ENCODE measurements at places on chromosomes 5 and 9. TPM values are rescaled to one million over a fixed set of nuclear protein-coding genes. Genes with fewer than 3 reads are reported as not detected.

- peak; percentile 52 for DNase-seq
Observed at GRCh38 chr5:138180183-138180782, 1.4 kb downstream of the KIF20A start.

DNA sequence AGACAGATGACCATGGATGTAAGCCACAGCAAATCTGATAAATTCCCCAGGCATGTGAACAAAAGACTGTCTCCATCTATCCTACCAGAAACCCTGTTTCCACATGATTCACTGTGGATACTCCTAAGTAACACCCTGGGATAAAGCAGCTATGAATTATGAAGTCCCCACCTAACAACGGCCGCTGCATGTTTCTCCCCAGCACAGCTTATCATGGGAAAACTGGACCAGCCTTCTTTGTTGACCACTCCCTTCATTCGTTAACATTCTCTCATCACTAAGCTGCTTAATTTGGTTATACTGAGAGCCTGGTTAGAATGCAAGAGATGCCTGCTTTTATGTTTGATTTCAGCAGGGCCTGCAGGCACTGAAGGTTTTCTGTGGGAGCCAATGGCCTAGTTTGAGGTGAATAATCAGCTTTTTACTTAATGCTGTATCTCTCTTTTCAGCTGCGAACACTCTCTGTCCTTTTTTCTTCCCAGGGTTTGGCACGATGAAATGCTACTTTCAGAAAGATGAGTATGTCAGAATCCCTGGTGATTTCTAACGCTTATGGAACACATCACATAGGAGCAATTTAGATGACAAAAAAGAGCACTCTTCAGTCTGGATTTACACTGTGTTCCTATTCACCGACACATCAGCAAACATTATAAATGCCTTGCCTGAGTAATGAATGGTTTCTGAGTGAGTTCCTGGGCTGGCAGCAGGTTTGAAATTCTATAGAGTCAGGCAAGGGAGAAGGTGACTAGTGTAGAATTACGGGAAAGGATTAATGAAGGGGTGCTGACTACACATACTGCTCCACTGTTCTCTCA is 318.4 kb upstream of the ZNF608 start:
- DNase-seq, result no peak

GRCh38 chr5:173321886-173322285 is 6.3 kb downstream of the STC2 start:
- no peak for DNase-seq

DNA sequence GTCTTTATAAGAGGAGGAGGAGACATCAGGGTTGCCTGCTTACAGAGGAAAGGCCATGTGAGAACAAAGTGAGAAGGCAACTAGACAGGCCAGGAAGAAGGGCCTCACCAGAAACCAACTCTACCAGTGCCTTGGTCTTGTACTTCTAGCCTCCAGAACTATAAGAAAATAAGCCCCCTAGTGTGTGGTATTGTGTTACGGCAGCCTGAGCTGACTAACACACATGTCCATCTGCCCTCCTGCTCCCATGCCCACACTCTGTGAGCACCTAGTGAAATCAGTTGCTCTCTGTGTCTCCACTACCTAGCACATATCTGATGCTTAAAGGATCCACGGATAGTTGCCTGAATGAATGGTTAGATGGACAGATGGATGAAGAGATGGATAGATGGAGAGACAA is 6.9 kb downstream of the AK3 start:
- DNase-seq, result no peak

DNA sequence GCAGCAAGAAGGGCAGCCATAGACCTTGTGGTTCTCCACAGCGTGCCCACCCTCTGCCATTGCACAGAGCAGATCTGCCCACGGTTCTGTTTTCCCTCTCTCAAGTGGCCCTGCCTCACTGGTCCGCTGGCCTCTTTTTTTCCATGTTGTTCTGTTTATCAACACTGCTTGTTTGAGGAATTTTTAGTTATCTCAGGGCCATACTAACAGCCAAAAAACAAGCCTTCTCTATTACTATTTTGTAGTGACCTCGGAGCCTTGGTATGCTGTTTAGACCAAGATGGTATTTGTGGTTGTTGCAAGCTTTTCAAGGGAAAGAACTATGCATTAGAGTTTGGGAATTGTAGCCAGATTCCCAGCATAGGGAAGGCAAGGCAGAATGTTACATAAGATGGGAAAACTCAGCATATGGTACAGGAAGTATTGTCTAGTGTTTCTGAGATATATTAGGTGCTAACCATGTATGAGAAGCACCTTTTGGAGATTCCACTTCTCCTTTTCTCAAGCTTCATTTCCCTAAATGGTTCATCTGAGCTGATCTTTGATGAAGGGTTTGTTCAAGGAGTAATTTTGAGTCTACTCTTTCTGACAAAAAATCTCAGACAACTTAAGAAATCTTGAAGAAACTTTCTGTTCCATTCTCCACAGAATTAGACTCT is 54.3 kb downstream of the NUP214 start:
- no peak for DNase-seq

DNA sequence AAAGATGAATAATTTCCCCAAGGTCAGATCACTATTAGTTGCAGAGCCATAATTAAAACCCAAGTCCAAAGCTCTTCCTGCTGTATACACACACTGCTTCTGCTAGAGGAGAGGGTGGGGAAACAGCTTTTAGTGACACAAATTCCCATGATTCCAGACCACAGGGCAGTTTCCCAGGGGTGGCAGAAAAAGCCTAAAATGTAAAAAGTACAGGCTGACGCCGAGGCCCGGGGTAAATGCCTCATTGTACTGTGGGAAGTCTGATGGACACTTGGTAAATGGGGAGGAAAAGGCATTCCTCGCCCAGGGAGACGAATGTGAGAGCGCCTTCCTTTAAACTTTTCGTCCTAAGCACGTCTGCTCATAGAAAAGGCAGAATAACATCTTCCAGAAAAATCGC is 65.7 kb downstream of the DENND1A start:
- no peak for DNase-seq

GRCh38 chr5:6820851-6821479 is 107.7 kb downstream of the TENT4A start:
- DNase-seq, result peak; percentile 27

GRCh38 chr5:131947445-131947844 is 2.0 kb upstream of the MEIKIN start:
- DNase-seq, result no peak

- DNase-seq, result no peak
Observed at GRCh38 chr5:12204761-12205160, 300.5 kb upstream of the CTNND2 start.

GRCh38 chr5:145983446-145983845 is 47.1 kb downstream of the SH3RF2 start:
- DNase-seq, result no peak

GRCh38 chr9:122991370-122991830 is 42.1 kb upstream of the GPR21 start:
- peak; percentile 31 for DNase-seq

GRCh38 chr9:86794391-86795046 is 152.8 kb downstream of the GAS1 start:
- DNase-seq, result no peak

GRCh38 chr5:103108086-103108485 is 11.9 kb downstream of the GIN1 start:
- no peak for DNase-seq

DNA sequence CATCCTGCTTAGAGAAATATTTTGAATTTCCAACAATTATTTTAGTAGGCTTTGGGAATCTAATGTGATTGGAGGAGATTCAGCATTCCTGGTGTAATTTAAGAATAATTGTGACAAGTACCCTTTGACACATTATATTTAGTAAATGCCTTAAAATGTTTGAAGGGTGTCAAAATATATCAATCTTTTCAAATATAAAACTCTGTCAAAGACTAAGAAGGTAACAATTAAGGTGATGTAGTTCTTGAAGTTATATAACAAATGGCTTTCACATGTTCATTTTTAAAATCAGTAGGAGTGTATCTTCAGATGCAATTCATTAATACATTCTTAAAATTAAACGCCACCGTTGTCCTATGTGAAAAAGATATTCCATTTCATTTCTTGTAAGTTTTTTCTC is 1977.1 kb upstream of the CDH9 start:
- DNase-seq, result no peak

- DNase-seq, result no peak
Observed at GRCh38 chr5:74685979-74686631, 1.1 kb downstream of the HEXB start.

DNA sequence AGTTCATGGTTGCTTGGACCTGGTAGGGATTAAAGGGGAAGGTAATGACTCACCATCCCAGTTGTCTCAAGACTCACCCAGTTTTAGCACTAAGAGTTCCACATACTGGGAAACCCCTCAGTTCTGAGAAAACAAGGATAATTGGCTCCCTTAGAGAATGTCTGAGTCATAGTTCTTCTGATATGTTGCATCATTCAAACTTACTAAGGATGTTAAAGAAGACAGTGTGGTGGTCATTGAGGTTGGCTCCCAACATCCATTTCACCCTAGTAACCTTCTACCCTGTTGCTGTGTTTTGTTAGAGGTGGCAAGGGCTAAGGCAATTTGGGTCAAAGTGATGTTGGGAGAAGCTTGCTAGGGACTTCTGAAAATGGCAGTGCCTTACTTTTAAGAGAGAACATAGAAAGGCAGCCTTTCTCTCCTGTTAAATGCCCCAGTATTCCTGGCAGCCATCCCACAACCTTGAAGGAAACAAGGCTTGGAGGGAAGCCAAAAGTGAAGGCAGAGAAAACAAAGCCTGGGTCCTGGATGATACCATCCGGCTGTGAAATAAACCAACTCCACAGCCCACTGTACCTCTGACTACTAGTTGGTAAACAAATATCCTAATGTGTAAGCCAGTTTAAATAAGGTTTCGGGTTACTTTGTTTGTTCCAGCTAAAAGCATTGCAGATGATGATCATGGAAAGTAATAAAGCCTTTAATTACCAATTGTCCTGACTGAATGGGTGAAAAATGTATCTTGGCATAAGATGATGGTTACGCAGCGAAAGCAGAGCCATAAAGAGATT is 80.4 kb upstream of the ADAMTSL1 start:
- peak; percentile 69 for DNase-seq

GRCh38 chr9:79154806-79155205 is 417.0 kb upstream of the TLE4 start:
- DNase-seq, result no peak

DNA sequence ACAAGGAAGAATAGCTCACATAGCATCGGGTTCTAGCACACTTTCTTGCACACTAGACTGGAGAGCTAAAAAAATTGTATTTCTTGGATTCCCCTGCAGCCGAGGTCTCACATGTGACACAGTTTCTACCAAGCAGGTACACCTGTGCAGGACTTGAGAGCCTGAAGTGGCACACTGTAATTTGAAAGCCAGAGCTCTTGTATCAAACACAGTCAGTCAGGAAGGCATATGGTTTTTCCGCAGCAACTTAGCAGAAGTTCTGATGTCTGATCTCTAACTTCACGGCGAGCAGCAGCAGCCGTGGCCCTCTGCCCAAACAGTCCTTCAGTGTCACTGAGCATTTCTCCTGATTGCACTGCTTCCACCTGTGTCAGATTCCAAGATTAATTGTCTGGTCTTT is 25.5 kb downstream of the TMEM245 start:
- no peak for DNase-seq

DNA sequence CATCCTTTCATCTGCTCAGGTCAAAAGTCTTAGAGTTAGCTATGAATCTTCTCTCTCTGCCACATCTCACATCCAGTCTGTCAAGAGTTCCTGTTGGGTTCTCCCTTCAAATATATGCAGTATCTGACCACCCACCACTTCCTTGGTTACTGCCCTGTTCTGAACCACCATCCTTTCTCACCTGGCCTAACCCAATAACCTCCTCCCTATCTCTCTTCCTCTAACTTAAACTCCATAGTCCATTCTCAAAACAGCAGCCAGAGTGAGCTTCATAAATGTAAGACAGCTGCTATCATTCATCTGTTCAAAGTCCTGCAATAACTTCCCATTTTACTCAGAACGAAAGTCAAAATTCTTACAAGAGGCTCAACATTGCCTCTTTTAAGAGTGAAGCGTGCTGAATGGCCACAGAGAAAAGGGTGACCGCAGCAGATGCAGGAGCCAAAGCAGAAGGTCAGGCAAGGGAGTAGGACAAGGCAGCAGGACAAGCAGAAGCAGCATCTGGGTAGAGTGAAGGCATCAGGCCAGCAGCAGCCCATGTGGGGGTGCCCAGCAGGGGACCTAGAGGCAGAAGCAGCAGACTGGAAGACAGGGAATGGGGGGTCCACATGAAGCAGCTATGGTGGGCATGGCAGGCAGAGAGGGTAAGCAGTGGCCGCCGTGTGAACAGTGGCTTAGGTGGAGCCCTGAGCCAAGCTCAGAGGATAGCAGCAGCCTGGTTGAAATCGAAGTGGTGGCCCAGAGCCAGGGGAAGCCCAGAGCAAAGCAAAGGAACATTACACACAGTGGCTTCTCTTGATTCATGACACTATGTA is 39.3 kb upstream of the CDC42SE2 start:
- DNase-seq, result no peak

DNA sequence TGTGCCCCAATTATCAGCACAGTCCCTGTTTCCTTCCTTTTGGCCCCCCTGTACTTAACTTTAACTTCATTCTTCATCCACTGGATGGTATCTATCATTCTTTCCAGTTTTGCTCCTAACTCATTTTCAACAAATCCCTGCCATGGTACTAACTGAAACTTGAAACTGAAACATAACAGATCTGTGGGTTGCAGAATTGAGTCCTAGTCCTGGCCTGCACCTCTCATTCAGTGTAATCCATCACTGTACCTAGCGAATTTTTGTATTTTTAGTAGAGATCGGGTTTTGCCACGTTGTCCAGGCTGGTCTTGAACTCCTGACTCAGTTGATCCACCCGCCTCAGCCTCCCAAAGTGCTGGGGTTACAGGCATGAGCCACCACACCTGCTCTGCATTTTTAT is 15.3 kb upstream of the PIK3R1 start:
- DNase-seq, result no peak

- no peak for DNase-seq
Observed at GRCh38 chr5:39256477-39257235, 37.3 kb upstream of the FYB1 start.

Gene LIFR
- total RNA-seq, result 10.6 TPM

Gene TBC1D9B
- 127 TPM for total RNA-seq

Gene RECK
- 3.8 TPM for total RNA-seq

Gene TIMD4
- not detected for total RNA-seq

Gene PCDHGB1
- total RNA-seq, result 0.15 TPM

Gene CMYA5
- total RNA-seq, result 0.22 TPM

Gene DYNC2I2
- 155 TPM for total RNA-seq

Gene RNF44
- 58.4 TPM for total RNA-seq

Gene GRIN3A
- total RNA-seq, result not detected

Gene OR1L6
- not detected for total RNA-seq

Gene IFNB1
- total RNA-seq, result not detected

Gene IFNA21
- not detected for total RNA-seq

Gene PTGR1
- 53.9 TPM for total RNA-seq

Gene HAPLN1
- 0.05 TPM for total RNA-seq

Gene CDX1
- total RNA-seq, result not detected
